Mesendoderm (in vitro differentiated cells): ENCODE measurements at places on chromosomes 16 and 17.

GRCh38 chr16:7888411-7888810 is 555.8 kb downstream of the RBFOX1 start:
- DNase-seq = no peak

- DNase-seq = peak; percentile 71
These were observed 70.3 kb downstream of the YPEL2 start for GRCh38 chr17:59401725-59402124.

- no peak for DNase-seq
These were observed 48.7 kb downstream of the WNT3 start for GRCh38 chr17:46769531-46770438.

GRCh38 chr17:47243737-47244598 is 9.7 kb upstream of the ITGB3 start:
- DNase-seq = no peak

- DNase-seq = peak; percentile 64
These were observed 56.7 kb downstream of the ZNF423 start for GRCh38 chr16:49799172-49799571.

DNA sequence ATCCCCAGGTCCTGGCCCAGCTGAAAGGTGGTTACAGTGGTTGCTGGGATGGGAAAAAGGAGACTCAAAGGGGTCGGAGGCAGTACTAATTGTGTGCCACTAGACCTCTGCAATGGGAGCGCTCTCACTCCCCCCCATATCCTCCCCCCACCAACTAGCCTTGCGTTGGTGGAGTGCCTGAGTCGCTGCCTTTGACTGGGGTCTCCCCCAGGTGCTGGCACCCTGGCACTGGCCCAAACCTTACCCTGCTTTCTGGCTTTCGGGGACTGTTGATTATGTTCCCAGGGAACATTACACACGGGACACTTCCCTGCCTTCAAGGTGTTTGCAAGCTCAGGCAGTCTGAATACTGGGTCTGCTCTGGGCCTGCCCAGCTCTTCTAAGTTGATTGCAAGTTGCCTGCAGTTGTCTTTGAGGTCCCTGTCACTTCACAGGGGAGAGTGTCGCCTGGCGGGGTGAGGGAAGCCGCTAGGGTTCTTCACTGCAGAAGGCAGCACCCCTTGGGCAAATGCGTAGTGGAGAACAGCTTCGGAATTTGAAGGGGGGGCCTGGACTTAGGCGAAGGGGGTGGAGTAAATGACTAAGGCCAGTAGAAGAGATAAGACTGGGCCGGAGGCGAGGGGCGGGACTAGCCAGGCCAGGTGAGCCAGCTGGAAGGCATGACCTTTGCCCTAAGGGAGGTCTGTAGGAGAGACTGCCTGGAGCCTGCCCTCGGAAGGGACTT is 98.0 kb downstream of the RAB11FIP4 start:
- DNase-seq = peak; percentile 93

DNA sequence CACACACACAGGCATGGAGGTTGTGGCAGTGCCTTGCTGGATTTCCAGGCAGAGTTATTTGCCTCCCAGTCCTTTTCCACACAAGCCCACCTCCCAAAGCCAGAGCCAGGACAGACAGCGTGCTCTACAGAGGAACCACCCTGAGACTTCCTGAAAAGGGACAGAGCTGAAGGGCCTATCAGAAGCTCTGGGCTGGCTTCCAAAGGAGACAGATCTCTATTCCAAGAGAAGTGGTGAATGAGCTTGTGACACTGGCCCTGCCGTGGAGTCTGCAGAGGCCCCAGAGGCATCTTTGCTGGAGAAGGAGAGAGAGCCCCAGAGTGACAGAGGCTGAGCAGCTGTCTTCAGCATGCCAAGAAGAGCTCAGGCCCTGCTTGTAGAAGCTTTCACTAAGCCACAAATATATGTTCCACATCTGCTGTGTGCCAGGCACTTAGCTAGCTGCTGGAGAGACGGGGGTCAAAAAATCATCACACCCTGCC is 8.3 kb upstream of the LPCAT2 start:
- DNase-seq = no peak

DNA sequence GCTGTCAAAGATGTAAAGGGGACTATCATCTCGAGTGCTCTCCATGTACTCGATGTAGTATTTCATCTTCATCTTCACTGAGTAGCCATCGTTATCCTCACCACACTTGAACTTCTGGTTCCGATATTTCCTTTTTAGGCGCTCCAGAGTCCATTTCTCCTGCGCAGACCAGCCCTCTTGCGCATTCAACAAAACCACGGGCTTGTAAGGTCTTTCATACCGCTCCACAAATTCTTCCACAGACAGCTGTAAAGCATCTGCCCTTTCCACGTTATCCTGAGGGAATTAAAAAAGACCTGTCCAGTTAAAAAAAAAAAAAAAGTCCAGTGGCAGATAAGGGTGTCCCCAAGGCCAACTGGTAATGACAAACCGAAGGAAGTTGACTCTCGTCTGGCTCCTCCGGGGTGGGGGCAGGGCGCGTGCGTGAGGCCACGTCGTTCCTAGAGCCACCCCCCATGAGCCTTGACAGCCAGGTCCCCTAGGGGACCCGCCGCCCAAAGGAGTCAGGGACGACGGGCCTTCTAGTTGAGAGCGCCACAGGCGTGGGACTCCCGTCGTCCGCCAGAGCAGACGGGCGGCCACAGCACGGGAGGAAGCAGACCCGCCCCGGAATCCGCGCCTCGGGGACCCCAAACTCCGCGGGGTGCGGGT is 701 bp downstream of the JMJD6 start:
- peak; percentile 42 for DNase-seq

DNA sequence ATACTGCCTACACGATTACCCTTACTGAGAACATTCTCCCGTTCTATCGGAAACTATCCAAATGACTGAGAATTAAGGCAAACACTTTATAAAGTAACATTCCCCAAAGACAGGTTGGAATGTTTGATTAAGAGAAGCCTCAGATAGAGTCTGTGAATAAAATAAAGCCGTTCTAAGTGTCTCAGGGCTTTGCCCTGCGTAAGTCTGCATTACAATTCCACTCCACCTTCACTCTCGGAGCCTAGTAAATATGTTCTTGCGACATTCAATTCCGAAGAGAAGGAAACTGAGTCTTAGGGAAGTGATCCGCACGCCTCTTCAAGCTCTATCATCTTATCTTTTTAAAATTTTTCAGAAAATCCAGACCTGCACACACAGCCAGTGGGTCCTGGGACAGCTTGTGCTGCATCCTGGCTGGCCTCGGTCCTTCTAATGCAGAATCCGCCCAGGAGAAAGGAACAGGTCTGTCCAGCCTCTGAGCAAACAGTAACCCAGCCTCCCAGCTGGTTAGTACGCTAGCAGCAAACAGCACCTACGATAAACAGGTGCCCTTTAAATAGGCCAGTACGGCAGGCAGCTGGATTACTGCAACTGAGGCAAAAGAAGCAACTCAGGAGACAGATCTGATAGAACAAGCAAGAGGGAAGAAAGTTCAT is 254.1 kb upstream of the IRX3 start:
- no peak for DNase-seq

DNA sequence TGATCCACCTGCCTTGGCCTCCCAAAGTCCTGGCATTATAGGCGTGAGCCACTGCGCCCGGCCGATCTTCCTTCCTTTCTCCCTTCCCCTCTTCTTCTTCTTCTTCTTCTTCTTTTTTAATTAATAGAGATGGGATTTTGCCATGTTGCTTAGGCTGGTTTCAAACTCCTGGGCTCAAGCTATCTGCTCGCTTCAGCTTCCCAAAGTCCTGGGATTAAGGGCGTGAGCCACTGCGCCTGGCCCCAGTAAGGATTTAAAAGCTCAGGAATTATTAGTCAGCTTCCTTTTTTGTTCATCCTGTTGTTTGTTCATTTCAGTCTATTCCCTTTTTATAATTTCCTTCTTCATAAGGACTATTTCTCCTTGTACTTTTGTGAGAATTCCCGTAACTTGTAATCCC is 32.7 kb upstream of the LRRC37A start:
- DNase-seq = no peak

DNA sequence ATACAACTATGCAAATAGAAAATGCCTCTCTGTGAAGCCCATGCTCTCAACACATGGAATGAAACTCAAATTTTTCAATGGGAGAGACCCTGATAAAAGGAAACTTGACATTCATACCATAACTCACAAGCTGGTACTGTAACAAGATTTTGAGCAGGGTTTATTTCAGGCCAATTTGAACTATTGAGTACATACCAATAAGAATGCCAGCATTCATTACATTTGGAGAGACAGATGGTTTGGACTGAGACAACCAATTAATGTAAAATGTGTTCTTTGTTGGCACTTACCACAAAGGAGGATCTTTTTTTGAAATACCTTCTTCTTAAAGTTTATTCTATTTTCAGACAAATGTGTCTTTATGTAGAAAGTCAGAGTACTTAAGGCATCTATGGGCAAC is 1357.0 kb upstream of the GOT2 start:
- DNase-seq = no peak

GRCh38 chr17:44992242-44992939 is 24.3 kb upstream of the C1QL1 start:
- no peak for DNase-seq

- no peak for DNase-seq
These were observed 18.0 kb downstream of the SLC5A11 start for GRCh38 chr16:24863582-24864437.

- DNase-seq = peak; percentile 32
These were observed 67.9 kb downstream of the HIC1 start for GRCh38 chr17:2122641-2123302.

GRCh38 chr17:78724544-78724943 is 57.5 kb downstream of the CYTH1 start:
- DNase-seq = peak; percentile 53

DNA sequence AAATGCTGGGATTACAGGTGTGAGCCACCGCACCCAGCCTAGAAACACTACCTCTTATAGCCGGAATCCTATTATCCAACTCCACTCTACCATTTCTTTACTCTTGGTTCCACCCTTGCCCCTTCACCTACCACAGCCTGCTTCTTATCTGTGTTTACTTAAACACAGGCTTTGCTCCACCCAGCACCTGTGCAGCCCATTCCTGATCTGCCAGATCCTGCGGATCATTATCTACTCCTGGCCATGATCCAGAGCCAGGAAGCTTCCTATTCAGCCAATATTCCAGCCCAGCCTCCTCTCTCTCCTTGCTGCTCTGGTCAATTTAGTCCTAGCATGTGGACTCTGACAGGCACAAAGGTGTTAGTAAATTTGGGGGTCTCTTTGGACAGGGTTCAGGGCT is 98.8 kb upstream of the MED13 start:
- no peak for DNase-seq

GRCh38 chr17:57463103-57463885 is 207.0 kb downstream of the MSI2 start:
- DNase-seq = no peak

DNA sequence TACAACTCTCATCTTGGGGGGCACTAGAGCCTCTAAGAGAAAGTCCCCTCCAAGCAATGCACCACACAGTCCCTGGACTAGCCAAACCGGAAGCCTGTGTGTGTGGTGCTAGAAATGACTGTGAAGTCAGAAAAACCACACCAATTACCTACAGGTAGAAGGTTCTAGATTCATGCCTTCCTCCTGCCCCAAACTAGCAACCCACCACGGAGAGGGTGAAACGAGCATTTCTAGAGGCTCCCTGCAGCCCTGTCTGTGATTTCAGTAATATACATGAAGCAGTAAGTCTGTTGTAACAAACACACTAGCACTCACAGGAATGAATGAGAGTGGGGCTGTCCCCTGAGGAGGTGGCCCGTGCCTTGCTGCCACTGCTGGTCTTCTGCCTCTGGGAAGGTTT is 13.6 kb downstream of the ZFHX3 start:
- no peak for DNase-seq

- DNase-seq = no peak
These were observed 16.9 kb downstream of the NARF start for GRCh38 chr17:82475458-82475857.

DNA sequence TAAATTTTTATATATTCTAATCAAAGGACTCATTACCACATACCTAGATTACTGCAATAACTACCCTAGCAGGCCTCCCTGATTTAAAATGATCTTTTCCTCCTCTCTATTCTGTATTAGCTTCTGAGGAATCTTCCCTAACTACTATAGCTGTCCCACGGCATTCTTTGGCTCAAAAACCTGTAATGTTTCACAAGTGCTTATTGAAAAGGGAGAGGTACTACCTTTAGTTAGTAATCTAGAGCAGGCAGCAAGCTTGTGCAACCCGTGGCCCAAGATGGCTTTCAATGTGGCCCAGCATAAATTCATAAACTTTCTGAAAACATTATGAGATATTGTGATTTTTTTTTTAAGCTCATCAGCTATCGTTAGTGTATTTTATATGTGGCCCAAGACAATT is 71.0 kb upstream of the CORO6 start:
- no peak for DNase-seq

- no peak for DNase-seq
These were observed 227.3 kb downstream of the SNX29 start for GRCh38 chr16:12203780-12204351.

- no peak for DNase-seq
These were observed 138.9 kb upstream of the CDH11 start for GRCh38 chr16:65260746-65261145.

DNA sequence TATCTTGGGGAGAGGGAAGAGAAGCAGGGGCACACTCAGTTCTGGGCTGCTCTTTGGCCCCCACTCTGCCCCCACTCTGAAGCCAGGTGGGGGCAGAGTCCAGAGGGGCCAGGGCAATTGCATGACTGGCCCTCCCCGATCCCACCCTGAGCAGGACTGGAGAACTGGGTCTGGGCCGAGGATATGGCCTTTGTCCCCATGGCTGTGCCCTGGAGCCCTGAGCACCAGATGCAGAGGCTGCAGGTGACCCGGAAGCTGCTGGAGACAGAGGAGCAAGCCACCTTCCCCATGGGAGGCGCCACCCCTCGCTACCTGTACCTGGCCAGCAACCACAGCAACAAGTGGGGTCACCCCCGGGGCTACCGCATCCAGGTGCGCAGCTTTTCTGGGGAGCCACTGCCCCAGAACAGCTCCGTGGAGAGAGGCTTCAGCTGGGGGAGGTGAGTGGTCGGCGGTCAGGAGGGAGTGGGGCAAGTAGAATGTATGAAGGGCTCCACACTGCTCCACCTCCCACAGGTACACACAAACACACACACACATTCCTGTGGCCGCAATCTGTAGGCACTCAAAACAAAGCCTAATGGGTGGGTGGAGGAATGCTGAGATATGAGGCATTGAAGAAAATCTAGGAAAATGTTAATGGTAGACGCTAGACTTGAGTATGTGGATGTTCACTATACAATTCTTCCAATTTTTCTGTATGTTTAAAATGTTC is 21.4 kb downstream of the AOC3 start:
- no peak for DNase-seq

DNA sequence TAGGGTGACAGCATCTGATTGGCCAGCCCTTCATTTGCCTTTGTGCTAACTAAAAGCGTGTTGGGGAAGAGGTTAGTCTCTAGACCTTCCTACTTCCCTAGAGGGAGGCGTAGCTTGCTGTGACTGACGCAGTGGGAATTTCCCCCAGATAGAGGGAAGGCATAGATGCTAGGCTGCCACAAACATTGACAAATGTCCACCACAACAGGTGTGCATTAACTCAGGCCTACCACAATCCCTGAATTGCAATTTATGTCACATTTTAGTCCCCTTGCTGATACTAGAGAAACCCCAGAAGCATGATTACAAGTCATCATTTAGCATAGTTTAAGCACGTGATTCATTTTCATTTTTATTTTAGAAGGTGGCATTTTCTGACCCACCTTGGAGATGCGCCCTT is 76.3 kb upstream of the WSB1 start:
- no peak for DNase-seq

- DNase-seq = peak; percentile 79
These were observed 8.5 kb downstream of the CHTF8 start for GRCh38 chr16:69123910-69124309.
